ENCODE measurements at places on chromosomes 2 and 18. TPM values are rescaled to one million over a fixed set of nuclear protein-coding genes. Genes with fewer than 3 reads are reported as not detected.

GRCh38 chr2:219508971-219509779 lies 5.1 kb upstream of the ASIC4 start:
- H3K27ac ChIP-seq, result no peak overlapping the region
- DNase-seq, result no peak
- peaks cover 75% of the 10 kb centered on the region for H3K27me3 ChIP-seq
- H3K36me3 ChIP-seq, result peaks cover 3% of the 10 kb centered on the region
- H3K4me1 ChIP-seq, result peaks cover 3% of the 10 kb centered on the region

DNA sequence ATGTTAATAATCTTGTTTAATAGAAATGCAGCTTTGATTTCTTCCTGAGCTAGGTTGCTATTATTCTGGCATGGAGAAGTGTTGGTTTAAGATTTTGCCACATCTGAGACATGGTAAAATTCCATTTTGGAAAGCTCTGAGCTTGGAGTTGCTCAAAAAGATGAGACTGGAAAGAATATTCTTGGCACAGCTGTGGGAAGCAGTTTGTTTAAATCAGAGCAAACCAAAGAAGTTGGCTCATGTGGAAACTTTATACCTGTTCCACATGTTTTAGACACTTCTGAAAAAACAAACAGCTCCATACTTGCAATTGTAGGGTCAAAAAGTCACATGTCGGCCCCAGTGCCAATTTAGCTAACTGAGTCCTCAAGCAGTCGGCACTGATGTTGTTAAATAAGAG lies 116.6 kb downstream of the SLC4A3 start:
- no peaks in the 10 kb centered on the region for H3K36me3 ChIP-seq
- H3K4me1 ChIP-seq, result no peaks in the 10 kb centered on the region
- H3K27ac ChIP-seq, result no peak overlapping the region
- no peak overlapping the region for H3K4me3 ChIP-seq

- H3K36me3 ChIP-seq, result peaks cover 13% of the 10 kb centered on the region
- H3K4me3 ChIP-seq, result no peak overlapping the region
- DNase-seq, result no peak
- peaks cover 13% of the 10 kb centered on the region for H3K4me1 ChIP-seq
- H3K27me3 ChIP-seq, result no peaks in the 10 kb centered on the region
- H3K27ac ChIP-seq, result no peak overlapping the region
These were observed 12.9 kb downstream of the HES6 start for GRCh38 chr2:238226698-238227586.

ONECUT2 gene
- not detected for total RNA-seq

DNA sequence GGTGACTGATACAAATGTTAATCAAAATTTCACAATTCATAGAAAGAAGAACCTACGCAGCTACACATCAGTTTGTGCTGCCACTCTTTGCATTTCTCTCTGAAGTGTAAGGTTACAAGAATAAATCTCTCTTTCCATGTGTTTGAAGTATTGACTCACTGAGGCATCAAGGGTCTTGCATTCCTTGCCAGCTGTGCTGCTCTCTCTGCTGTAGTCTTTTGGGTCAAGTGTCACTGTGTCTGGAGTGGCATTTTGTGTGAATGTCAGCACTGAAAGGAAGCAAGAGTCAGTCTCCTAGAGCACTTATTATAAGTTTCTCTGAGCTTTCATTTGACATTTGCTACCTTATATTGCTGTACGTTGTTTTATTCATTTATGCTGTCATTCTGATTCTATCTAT lies 1696.1 kb upstream of the LRRTM1 start:
- H3K27me3 ChIP-seq, result no peaks in the 10 kb centered on the region
- H3K4me1 ChIP-seq, result no peaks in the 10 kb centered on the region
- no peak overlapping the region for H3K4me3 ChIP-seq

GRCh38 chr2:8448824-8449556 lies 232.9 kb upstream of the ID2 start:
- no peak for DNase-seq
- H3K27me3 ChIP-seq, result no peaks in the 10 kb centered on the region
- H3K4me1 ChIP-seq, result no peaks in the 10 kb centered on the region
- H3K36me3 ChIP-seq, result no peaks in the 10 kb centered on the region
- no peak overlapping the region for H3K27ac ChIP-seq

SIX3 gene
- not detected for total RNA-seq

DNA sequence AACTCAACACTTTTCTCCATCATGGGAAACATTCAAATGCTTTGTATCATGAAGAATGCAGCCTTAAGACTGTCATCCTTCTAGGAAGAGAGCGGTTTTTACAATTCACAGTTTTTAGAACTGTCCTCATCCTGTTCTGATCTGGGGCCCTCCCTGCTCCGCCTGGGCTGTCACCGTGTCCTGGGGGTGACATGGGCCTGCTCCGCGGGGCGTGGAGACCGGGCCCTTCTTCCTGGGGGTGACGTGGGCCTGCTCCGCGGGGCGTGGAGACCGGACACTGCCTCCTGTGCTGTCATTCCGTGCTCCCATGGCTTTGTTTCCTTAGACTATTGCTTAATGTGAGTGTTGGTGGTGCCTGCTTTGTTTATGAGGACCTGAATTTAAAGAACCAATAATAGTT lies 122.8 kb downstream of the TMEM18 start:
- H3K27ac ChIP-seq, result no peak overlapping the region
- no peaks in the 10 kb centered on the region for H3K36me3 ChIP-seq
- DNase-seq, result no peak
- H3K27me3 ChIP-seq, result peaks cover 44% of the 10 kb centered on the region

CDK15 gene
- total RNA-seq, result not detected

GRCh38 chr2:39779341-39779851 lies 338 bp upstream of the THUMPD2 start:
- peaks cover 16% of the 10 kb centered on the region for H3K4me1 ChIP-seq
- H3K27me3 ChIP-seq, result no peaks in the 10 kb centered on the region
- no peaks in the 10 kb centered on the region for H3K36me3 ChIP-seq
- DNase-seq, result no peak
- no peak overlapping the region for H3K27ac ChIP-seq
- H3K4me3 ChIP-seq, result peak overlapping the region; percentile 92

PLEKHA3 gene
- 28.9 TPM for total RNA-seq

TRPM8 gene
- total RNA-seq, result not detected

GRCh38 chr2:236507393-236508085 lies 62.1 kb upstream of the ACKR3 start:
- H3K27ac ChIP-seq, result no peak overlapping the region
- H3K4me1 ChIP-seq, result peaks cover 9% of the 10 kb centered on the region
- peak overlapping the region; percentile 46 for H3K4me3 ChIP-seq
- no peaks in the 10 kb centered on the region for H3K36me3 ChIP-seq

Measured in T-cell (primary cell).